AG08395 (cell line): ENCODE measurements at places on chromosomes 4 and X.

- DNase-seq, result no peak
These were observed 577.9 kb upstream of the DIPK2B start for GRCh38 chrX:45778616-45779015.

DNA sequence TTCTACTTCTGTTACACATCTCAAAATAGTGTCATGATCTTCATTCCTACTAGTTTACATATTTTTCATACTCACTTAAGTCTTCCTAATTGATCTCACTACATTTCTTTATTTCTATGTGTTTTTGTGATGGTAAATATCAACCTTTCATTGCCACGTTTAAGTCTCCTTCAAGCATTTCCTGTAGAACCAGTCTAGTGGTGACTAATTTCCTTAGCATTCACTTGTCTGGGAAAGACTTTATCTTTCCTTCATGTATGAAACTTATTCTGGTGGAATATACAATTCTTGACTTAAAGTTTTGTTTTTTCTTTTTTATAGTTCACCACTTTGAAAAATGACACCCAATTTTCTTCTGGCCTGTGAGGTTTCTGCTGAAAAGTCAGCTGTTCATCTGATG, 181.4 kb upstream of the NEIL3 start:
- no peak for DNase-seq

- DNase-seq, result no peak
These were observed 94.8 kb downstream of the TET2 start for GRCh38 chr4:105241451-105241850.

- no peak for DNase-seq
These were observed 37.4 kb downstream of the GPR143 start for GRCh38 chrX:9728261-9728660.

DNA sequence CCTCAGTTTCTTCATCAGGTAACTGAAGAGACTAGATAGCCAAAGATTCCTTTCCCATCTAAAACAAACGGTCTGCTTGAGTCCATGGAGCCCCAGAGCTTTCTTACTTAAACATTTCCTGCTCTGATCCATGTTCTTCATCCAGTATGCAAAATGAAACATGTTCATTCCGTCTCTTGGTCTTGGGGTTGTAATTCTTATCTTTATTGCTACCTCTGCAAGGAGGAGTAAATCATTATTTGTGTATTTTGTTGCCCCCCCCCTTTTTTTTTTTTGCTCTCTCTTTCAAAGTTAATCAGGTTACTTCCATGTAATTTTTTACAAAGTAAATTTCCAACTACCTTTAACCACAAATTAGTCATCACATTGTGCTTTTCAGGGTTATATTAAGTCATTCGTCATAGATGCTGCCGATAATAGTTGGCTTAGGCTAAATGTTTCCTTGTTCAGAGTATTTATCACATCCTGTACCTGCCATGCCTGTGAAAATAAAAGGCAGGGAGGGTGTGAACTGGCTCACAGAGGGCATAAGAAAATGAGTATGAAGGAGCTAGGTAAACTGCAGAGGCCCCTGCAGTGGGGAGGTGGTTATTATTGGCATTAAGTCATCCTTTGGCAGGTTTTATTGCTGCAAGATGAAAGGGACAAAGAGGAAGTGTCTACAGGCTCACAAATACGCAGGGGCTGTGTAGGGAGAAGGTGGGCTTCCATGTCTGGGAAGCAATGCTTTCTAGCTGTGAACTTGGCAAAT, 76.7 kb upstream of the HS3ST1 start:
- DNase-seq, result no peak

DNA sequence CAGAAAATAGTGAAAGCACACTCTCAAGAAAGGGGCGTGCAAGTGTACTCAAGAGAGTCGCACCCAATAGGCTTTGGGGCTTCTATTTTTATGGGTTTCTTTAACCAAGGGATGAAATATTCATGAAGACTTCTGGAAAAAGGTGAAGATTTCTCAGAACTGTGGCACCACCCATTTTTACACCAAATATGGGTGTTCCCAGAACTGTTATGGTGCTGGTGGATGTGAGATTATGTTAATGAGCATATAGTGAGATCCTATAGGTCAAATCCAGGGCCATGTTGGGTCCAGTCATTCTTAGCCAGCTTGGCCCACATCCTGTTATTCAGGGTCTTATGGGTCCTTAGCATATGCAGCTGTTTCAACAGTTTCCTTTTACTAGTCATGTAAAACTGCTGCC, 61.0 kb upstream of the SMIM10 start:
- DNase-seq, result no peak

DNA sequence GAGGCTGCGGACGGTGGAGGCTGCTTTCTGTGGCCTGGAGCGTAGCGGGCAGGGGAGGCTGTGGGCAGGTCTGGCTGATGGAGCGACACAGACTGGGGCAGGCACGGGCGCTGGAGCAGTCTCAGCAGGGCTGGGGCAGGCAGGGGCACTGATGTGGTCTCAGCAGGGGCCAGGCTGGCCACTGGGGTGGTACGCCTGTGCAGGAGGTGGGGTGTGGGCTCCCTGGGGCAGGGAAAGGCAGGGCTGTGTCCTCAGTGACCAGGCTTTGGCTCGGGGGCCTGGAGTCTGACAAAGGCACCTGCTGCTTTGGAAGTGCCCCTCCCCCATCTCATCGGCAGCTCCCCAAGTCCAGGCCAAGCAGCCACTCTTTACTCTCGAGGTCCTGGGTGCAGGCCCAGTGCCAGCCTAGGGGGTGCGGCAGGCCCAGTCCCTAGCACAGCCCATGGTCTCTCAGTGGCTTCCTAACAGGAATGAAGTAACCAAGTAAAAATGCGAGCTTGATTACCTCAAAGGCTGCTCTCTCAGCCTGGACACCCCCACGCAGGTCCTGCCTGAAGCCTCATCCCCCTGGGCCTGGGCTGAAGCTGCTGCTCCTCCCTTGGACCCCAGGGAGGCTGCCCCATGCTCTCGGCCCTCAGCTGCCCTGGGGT, 55.5 kb downstream of the ADRA2C start:
- no peak for DNase-seq

- no peak for DNase-seq
These were observed 29.9 kb downstream of the FGFRL1 start for GRCh38 chr4:1041147-1041935.

GRCh38 chrX:140165849-140166248, 200.5 kb upstream of the CXorf66 start:
- DNase-seq, result no peak

GRCh38 chrX:16839219-16839851, 30.8 kb downstream of the RBBP7 start:
- no peak for DNase-seq

- no peak for DNase-seq
These were observed 24.9 kb upstream of the AADAT start for GRCh38 chr4:170114636-170115035.

DNA sequence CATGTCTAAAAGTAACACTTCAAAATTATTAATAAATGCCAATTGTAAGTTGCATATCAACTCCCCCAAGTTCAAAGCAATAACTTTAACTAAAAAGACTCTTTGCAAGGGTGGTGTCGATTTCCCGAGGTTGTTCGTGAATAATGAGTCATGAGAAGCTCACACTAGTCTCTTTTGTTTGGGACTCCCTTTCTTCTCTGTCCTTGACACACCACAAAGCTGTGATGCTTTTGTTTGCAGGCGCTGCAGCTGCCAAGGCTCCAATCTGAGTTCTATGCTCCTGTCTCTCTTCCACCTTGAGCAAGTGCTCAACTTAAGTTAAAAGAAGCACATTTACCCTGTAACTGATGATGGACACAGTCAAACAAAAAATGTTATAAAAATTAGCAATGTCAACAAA, 65.9 kb downstream of the FAT1 start:
- DNase-seq, result no peak

DNA sequence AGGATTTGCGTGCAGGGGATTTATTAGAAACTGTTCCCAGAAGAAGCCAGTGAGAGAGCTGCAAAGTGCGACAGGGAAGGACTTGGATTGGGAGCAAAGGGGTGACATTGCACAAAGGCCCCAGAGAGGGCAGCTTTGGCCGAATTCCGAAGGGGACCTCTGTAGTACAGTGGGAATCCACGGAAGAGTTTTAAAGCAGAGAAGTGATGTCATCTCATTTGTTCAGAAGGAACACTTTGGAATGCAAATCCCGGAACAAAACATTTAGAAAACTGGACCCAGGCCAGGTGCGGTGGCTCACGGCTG, 71.7 kb downstream of the FAM184B start:
- no peak for DNase-seq

DNA sequence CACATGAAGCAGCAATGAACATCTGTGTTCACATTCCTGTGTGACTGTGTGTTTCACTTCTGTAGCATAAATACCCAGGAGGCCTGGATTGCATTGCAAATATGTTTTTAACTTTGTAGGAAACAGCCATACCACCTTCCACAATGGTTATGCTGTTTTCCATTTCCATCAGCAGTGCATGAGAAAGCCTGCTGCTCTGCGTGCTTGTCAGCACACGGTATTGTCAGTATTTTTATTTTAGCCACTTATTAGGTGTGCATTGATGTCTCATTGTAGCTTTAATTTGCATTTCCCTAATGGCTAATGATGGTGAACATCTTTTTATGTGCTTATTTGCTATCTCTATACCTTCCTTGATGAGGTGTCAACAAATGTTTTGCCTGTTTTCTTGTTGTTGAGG, 355.9 kb downstream of the TRIML1 start:
- no peak for DNase-seq

GRCh38 chr4:8225706-8226443, 26.8 kb downstream of the SH3TC1 start:
- no peak for DNase-seq

- DNase-seq, result no peak
These were observed 1100.9 kb downstream of the RPA4 start for GRCh38 chrX:97984641-97985040.

DNA sequence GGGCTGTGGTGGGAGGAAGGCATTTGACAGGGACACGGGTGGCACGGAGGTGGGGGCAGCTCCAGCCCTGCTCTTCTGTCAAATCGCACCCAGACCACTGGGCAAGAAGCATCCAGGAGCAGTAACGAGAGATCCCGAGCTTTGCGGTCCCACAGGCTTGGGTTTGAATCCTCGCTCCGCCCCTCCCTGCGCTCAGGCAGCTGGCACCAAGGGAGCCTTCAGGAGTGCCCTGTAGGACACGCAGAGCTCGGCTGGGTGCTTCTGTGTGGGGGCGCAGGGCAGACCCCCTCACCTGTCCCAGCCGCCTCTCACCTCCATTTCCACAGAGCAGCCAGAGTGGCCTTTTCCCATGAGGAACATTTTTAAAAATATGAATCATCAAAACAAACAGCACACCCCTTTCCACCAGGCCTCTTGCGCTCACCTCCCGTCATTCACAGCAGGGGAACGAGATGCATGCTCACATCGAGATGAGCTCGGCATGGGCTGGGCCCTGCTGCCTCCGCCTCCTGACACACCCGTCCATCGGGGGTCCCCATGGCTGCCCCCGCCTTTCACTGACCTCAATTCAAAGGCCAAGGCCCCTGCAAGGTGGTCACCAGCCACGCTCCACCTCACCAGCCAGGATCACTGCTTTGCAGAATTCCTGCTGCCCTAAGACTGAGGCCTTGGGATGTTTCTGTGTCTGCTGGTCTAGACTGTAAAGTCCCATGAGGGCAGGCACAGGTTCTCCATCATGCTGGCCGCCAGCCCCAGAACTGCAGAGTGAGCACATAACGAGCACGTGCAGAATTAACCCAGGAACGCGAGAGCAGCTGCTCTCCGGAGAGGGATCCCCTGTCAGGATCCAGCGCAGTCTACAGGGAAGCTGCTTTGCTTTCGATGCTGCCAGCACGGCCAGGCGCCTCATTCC, 52.7 kb downstream of the ACOX3 start:
- no peak for DNase-seq

- DNase-seq, result no peak
These were observed 384.3 kb downstream of the GPM6A start for GRCh38 chr4:175427751-175428150.

- no peak for DNase-seq
These were observed 128.5 kb downstream of the LARP7 start for GRCh38 chr4:112765317-112765974.

GRCh38 chrX:20143561-20143960, 1.9 kb upstream of the EIF1AX start:
- DNase-seq, result no peak

DNA sequence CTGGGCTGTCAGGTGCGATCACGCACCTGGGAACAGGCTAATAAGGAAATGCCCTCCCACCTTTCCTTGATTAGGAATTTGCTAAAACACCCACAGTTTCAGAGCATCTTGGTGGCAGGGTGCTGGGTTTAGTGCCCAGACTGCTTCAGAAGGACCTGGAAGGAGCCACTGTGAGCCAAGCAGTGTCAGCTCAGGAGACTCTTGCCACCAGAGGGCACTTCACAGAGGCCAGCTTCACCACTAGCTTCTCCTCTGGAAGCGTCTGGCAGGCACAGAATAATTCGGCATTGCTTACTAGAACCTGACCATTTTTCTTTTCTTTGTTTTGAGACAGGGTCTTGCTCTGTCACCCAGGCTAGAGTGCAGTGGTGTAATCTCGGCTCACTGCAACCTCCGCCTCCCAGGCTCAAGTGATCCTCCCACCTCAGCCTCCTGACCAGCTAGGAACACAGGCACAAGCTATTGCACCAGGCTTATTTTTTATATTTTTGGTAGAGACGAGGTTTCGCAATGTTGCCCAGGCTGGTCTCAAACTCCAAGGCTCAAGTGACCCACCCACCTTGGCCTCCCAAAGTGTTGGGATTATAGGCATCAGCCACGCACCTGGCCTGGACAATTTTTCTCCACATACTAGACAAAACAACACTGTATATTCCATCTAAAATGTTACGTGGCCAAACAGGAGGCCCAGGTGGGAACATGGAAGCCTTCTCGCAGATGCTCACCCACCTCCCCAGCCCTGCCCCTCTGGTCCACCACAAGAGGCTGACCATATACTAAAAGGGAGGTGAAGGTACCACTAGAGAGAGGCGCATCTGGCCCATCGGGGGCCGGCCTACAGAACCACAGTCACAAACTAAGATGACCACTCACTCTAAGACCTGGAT, 14.1 kb downstream of the NOP14 start:
- peak; percentile 52 for DNase-seq

DNA sequence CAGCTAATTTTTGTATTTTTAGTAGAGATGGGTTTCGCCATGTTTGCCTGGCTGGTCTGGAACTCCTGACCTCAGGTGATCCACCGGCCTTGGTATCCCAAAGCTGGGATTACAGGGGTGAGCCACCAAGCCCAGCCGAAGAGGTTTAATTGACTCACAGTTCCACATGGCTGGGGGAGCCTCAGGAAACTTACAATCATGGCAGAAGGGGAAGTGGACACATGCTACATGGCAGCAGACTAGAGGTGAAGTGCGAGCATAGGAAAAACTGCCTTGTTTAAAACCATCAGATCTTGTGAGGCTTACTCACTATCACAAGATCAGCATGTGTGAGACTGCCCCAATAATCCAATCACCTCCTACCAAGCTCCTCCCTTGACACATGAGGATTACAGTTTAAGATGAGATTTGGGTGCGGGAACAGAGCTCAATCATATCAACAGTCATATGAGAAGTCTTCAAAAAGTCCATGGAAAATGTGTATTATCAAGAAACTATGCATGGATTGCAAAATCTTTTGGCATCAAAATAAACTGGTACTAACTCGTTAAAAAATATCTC, 25.8 kb upstream of the RPL39 start:
- DNase-seq, result peak; percentile 3

- DNase-seq, result peak; percentile 40
These were observed 2.5 kb downstream of the CPEB2 start for GRCh38 chr4:15004739-15005301.

DNA sequence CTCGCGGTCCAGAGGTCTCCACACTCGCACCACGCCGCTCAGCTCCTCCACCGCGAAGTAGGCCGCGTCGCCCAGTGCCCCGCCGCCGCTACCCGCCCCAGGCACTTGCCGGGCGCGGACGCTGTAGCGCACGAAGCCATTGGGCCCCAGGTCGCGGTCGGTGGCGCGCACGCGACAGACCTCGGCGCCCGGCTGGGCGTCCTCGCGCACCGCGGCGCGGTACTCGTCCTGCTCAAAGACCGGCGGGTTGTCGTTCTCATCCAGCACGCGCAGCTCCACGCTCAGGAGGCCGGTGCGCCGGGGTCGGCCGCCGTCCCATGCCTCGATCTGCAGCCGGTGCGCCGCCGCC, 1.4 kb downstream of the DCHS2 start:
- DNase-seq, result no peak
